H7 (cell line): ENCODE measurements at places on chromosomes 1 and 21. TPM values are rescaled to one million over a fixed set of nuclear protein-coding genes. Genes with fewer than 3 reads are reported as not detected.

DNA sequence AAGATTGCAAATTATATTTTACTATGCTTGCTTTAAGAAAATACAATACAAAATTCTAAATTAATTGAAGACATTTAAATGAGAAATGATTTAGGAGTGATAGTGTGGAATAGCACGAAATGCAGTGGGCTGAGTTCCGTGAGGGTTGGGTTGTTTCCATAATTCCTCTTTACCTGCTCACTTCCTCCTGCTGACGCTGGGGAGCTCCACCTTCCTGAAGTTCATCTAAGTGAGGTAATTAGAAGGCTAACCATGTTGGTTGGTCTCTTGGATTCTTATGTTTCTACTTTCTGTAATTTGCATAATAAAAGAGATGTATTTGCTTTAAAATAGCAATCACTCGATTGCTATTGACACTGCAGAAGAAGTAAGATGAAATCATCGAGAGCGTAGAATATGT is 4.7 kb downstream of the OR14I1 start:
- DNase-seq: no peak

DNA sequence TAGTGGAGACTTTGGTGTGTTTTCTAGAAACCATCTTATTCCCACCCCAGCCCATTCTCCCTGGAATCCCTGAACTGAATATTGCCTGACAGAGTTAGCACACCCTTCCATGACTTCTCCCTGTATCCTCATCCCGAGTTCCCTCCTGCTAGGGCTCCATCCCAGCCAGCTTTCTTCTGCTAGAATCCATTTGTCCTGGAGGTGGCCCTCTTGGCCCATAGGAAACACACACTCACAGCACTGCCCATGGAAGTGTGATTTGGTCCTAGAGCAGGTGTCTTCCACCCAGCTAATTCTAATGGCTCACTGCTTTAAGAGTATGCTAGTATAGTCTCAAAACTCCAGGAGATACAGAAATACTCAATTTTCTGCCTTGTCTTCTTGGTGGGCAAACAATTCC is 4.1 kb downstream of the KRTAP15-1 start:
- peak; percentile 17 for DNase-seq

PROX1 gene
- total RNA-seq: 2.3 and 2.9 TPM in 2 replicates

DNA sequence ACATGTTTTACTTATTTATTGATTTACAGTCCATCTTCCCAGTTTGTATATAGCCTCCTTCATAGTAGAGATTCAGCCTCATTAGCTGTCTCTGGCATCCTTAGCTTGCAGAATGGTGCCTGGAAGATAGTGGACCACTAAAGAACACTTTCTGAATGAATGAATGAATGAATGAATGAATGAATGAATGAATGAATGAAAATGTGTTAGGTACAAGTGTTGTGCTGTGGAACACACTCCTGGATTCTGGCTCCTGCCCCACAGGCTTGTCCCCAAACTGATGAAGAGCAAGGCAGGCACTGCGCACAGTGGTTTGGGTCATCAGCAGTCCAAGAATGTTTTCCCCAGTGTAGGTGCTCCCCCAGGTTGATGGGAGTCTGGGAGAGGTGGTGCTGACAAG is 159.4 kb downstream of the ST6GALNAC5 start:
- no peak for DNase-seq

DNA sequence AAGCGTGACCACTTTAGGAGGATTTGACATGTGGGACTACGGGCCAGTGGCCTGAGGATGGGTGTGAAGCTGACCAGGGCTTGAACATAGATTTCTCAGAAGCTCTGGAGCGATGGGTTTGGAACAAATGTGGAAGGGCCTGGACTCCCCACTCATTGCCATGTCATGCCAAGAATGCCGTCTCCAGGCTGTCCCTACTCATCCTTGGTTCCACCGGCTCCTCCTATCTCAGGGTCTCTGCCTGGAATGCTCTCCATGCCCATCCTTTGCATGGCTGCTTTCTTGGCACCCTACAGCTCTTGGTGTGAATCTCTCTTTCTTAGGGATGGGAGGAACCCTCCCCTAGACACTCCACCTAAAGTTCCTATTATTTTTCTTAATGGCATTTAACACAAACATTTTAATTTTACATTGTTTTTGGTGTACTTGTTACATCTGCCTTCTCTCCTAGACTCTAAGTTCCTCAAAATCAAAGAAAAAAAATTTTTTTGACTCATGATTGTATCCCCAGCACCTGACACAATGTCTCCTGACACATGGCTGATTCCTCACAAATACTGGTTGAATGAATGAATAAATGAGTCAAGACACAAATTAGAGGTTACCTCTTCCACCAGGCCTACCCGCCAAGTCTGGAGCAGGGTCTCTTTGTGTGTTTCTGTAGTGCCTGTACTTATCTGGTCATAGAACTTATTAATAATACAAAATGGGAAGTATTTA is 114.5 kb downstream of the OMA1 start:
- DNase-seq: no peak

- no peak for DNase-seq
Measured at GRCh38 chr1:105684714-105685113, 1371.8 kb upstream of the PRMT6 start.

FCAMR gene
- not detected in 2 replicates for total RNA-seq

- DNase-seq: no peak
Measured at GRCh38 chr1:110573314-110573713, 32.8 kb downstream of the KCNA2 start.

- DNase-seq: peak; percentile 10
Measured at GRCh38 chr1:4307911-4308545, 346.4 kb upstream of the AJAP1 start.

UBE2U gene
- total RNA-seq: not detected in 2 replicates

GRCh38 chr1:162230096-162230495 is 146.6 kb downstream of the SPATA46 start:
- DNase-seq: peak; percentile 29

SPRR2A gene
- not detected in 2 replicates for total RNA-seq

CACNA1S gene
- not detected in 2 replicates for total RNA-seq

GRCh38 chr1:225479996-225480720 is 52.3 kb upstream of the LBR start:
- no peak for DNase-seq

TMEM54 gene
- total RNA-seq: 5.4 and 9.8 TPM in 2 replicates

GRCh38 chr1:110541906-110542395 is 23.0 kb upstream of the KCNA10 start:
- DNase-seq: no peak

DNA sequence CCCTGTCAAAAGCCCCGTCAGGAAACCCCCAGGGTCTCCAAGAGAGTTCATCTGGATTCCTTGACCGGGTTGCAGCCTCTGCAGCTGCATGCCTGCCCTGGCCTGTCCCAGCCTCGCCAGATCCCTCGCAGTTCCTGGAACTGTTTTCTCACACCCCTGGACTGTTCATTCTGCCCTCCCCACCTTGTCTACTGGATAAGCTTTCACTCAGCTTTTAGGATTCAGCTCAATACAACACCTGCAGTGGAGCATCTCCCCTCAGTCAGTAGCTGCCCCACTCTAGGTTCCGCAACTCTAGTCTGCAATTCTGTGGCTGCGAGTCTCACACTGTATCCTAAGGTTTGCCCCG is 67.2 kb downstream of the FAM163A start:
- DNase-seq: no peak

DNA sequence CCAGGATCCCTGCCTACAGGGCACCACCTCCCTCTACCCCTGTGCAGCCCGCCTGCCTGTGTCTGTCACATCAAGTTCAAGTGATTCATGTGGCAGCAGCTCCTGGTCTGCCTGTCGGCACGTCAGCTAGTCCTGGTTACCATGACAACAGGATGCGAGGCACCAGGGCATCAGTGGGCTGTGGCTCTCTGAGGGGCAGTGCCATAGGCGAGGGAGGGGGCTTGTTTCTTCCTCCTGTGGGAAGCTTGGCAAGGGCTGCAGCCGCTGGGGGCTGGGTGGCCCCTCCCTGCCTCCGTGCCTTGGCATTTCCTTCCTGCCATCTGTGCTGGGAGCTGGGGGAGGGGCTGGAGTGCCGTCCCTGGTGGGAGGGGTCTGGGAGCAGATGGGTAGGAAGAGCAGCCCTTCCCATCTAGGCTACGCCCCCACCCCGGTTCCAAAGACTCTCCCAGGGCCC is 43.1 kb downstream of the FOXO6 start:
- DNase-seq: peak; percentile 88

AADACL4 gene
- total RNA-seq: not detected in 2 replicates

GRCh38 chr1:163029901-163030300 is 39.3 kb upstream of the RGS4 start:
- no peak for DNase-seq

DNA sequence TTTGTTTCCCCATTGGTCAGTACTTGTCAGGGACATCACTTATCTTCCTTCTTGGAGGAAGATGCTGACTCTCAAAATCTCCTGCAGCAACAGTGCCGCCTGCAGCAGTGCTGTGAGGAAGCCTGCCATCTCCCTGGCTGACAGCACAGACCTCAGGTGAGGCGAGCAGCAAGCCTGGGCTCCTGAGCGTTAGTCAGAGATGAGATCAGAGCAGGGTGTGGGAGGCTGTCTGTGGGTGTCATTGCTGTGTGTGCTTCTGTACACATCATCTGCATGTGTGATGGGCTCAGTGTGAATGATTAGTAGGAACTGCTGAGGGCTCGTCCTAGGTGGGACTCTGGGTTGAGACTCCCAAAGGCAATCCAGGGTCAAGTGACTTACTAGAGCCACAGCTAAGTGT is 6.1 kb downstream of the STRIP1 start:
- DNase-seq: no peak

TCHH gene
- not detected in 2 replicates for total RNA-seq

TRIM67 gene
- not detected in 2 replicates for total RNA-seq

DNA sequence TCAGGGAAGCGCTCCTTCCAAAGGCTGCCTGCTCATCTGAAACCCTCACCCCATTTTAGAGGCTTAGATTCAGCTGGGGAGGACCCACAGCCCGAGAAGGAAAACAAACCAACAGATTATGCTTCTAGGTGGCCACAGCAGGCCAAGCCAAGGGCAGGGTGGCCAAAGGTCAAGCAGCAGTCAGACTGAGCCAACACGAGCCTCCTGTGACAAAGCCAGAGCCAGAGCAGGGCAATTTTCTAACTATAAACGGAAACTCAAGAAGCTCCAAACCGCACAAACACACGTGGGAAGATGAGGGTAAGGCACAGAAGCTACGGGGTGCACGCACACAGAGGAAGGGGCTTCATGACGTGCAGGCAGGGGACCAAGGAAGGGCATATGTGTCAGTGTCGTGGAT is 64.1 kb downstream of the PLEKHA6 start:
- no peak for DNase-seq

- DNase-seq: no peak
Measured at GRCh38 chr1:43836267-43836951, 97.2 kb upstream of the ARTN start.

GRCh38 chr21:44889625-44890337 is 16.3 kb upstream of the PTTG1IP start:
- DNase-seq: peak; percentile 60

GRCh38 chr1:244047621-244048255 is 3.3 kb upstream of the ZBTB18 start:
- no peak for DNase-seq

RSPO1 gene
- total RNA-seq: 0.14 TPM in 1 of 2 replicates, not detected in the other

XKR8 gene
- 23.3 and 25.0 TPM in 2 replicates for total RNA-seq

GRCh38 chr1:17437580-17438317 is 1.7 kb downstream of the RCC2 start:
- peak; percentile 98 for DNase-seq

GRCh38 chr1:3397311-3397710 is 57.2 kb upstream of the ARHGEF16 start:
- no peak for DNase-seq

SERTAD4 gene
- total RNA-seq: 8.7 and 12.0 TPM in 2 replicates

- DNase-seq: no peak
Measured at GRCh38 chr1:64197076-64197475, 6.3 kb upstream of the UBE2U start.

CD1E gene
- not detected in 2 replicates for total RNA-seq

ADAMTS5 gene
- 0.52 and 1.5 TPM in 2 replicates for total RNA-seq

MPL gene
- total RNA-seq: 0.48 TPM in 1 of 2 replicates, not detected in the other

- no peak for DNase-seq
Measured at GRCh38 chr1:177966199-177966598, 3.7 kb downstream of the SEC16B start.

DNA sequence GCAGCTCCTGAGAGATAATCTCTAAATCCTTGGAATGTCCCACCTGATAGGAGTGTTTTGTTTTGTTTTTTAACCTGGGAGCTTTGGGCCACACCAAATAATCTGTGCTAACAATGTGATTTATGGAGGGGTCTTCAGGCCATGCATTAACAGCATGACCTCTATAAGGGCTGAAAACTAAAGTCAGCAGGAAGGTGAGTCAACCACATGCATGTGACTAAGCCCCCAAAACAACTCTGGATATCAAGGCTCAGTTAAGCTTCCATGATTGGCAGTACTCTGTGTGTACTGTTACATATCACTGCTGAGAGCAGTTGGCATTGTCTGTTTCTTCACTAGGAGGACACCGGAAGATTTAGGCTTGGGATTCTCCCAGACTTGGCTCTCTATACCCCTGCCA is 10.7 kb downstream of the AUNIP start:
- no peak for DNase-seq

- no peak for DNase-seq
Measured at GRCh38 chr1:231027136-231027925, 12.7 kb downstream of the FAM89A start.
